Stimulated activated CD8-positive, alpha-beta memory T cell treated with anti-CD3 and anti-CD28 coated beads, Interleukin-4, amount 100 ng/mL, for 1 hour (primary cell): ENCODE measurements at places on chromosomes 6 and 20.

DNA sequence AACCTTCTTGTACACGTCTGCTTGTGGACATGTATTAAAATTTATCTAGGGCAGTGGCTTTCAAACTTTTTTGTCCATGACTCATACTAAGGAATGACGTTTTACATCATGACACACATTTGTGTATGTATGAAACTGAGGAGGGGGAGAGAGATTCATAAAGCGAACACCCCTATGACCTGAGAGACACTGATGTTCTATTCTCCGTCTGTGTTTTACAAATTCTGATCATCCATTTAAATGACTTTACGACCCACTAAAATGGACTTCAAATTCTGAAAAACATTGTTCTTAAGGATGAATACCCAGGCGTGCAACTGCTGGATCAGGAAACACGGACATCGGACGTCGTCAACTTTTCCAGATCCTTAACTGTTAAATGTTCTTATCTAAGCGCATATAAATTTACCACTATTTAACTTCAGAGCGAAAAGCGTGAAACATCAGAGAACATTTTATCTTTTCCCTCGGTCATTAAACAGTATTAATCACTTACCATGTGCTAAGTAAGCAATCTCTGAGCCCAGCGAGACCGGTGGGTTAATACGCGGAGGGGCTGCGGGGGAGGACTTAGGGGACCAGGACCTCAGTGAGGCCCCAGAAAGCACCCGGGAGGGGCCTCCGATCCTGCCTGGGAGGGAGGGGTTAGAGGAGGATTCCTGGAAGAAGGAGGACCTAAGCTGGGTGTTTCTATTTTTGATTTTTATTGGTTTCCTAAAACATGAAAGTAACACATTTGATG lies 1.2 kb downstream of the PLAGL1 start:
- DNase-seq, result no peak

GRCh38 chr20:40908309-40908708 lies 120.3 kb upstream of the TOP1 start:
- no peak for DNase-seq

- DNase-seq, result no peak
Observed at GRCh38 chr6:87012035-87012434, 74.7 kb downstream of the HTR1E start.

GRCh38 chr6:31096656-31097055 lies 15.7 kb downstream of the C6orf15 start:
- no peak for DNase-seq

DNA sequence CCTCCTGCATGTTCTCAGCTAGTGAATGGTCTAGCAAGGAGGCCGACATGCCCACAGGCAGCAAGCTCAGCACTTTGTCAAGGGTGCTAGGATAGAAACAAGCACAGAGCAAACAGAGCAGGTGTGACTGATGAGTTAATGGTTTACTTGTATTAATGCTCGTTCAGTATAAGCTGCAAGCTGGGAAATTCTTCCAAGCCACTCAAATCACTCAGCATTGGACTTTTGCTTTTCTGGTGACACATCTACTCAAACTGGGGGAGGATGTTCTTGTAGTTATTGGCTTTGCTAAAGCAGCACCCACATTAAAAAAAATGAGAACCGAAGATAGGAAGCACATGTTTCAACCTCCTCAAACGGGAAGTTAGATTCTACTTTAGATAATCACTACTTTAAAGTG lies 43.1 kb upstream of the NEDD9 start:
- no peak for DNase-seq

GRCh38 chr20:20823476-20823881 lies 111.0 kb upstream of the RALGAPA2 start:
- DNase-seq, result no peak

DNA sequence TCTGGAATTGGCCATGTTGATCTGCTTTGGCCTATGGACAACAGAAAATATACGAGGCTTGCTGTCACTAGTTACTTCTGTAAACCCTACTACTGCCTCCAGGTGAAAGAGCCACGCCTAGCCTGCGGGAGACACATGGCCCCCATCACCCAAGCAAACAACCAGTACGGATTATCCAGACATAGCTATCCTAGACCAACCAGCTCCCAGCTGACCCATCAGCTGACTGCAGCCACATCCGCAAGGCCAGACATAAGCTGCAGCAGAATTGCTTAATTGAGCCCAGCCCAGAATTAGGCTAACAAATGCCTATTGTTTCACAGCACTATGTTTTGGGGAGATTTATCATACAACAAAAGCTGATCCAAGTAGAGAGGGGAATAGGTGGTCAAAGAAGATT lies 13.5 kb downstream of the REV3L start:
- no peak for DNase-seq

- DNase-seq, result no peak
Observed at GRCh38 chr20:18477821-18478220, 10.6 kb downstream of the POLR3F start.

- DNase-seq, result no peak
Observed at GRCh38 chr6:134035823-134036296, 16.6 kb downstream of the SLC2A12 start.

- no peak for DNase-seq
Observed at GRCh38 chr6:29737707-29738630, 14.7 kb downstream of the HLA-F start.

GRCh38 chr6:167669870-167670802 lies 156.6 kb upstream of the AFDN start:
- no peak for DNase-seq

DNA sequence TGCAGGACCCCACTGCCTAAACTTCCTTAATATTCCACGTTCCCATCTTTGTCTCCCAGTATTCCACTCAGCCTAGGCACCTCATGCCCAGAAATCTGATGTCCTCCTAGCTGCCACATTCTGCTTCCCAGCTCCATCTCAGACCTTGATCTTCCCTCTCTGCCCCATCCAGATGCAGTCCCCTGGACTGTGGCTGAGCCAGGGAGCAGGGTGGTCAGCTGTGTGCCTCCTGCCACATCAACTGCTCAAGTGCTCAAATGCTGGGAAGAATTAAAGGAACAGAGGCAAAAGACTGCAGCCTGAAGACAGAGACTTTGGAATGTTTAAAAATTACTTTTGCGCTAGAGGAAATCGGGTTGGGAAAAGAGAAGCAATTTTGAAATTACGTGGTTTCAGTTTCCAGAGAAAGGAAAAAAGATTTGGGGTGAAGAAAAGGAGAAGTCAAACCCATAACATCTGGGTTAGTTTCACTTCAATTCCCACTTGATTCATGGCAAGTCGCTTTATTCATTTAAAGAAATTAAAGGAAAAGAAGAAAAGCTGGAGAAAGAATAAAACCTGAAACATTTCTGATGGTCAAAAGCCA lies 704.8 kb downstream of the PTPRT start:
- no peak for DNase-seq

DNA sequence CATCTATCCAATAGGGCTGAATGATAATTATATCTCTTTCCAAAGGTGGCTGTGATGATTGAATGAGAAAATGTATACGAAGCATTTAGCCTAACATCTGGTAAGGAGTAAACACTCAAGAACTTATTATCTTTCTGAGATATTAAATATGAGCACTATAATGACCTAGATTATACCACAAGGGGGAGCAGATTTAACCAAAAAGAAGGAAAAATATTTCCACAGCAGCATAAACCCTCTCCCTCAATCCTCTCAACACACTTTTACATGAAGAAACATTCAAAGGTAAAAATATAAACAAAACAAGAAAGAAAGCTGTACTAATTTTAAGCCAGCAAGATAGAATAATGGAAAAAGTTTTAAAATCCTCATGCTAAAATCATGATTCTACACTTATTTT lies 68.4 kb downstream of the SHPRH start:
- no peak for DNase-seq

DNA sequence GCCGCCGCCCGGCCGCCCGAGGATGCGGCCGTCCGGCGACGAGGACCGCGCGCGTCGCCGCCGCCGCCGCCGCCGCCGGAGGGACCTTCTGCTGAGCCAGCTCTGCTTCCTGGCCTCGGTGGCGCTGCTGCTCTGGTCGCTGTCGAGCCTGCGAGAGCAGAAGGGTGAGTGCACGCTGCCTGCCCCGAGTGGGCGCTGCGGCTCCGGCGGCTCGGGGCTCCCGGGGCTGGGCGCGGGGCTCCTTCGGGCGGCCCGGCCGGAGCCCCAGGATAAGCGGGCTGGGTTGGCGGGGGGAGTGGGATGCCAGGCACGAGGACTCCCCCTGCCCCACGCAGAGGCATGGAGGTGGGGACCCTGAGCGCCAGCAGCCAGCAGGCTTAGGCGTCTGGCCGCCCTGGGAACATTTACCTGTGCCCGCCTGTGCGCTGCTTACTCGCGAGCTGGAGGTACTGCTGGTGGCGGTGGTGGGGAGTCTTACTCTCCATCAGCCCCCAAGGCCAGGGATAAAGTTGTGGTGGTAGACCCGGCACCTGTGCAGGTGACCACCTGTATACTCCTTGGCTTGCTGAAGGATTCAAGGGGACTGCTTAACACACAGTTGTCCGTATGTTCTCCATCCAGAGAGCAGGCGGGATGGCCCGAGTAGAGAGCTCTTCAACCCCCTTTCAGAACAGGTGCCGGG lies 520 bp downstream of the SLC24A3 start:
- no peak for DNase-seq

DNA sequence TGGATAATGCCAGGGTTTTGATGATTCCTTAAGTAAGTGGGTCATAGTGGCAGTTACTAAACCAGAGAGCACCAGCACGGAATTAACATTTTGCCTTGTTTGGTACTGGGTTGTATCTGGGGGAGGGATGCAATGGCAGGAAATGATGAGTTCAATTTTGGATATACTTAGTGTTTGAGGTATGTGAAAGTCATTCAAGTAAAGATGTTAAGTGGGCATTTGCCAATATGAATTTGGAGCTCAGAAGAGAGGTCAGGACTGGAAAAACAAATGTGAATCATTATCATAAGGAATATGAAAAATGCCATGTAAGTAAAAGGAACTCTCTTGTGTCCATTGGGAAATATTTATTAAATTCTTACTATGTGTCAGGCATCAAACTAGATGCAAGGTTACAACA lies 6.2 kb downstream of the PXT1 start:
- DNase-seq, result no peak

- no peak for DNase-seq
Observed at GRCh38 chr6:10425975-10426780, 11.3 kb upstream of the TFAP2A start.

GRCh38 chr20:56859039-56859800 lies 230.1 kb downstream of the TFAP2C start:
- no peak for DNase-seq

- no peak for DNase-seq
Observed at GRCh38 chr20:45765307-45765875, 26.3 kb downstream of the WFDC3 start.

- no peak for DNase-seq
Observed at GRCh38 chr6:111842891-111843290, 30.4 kb downstream of the FYN start.

- no peak for DNase-seq
Observed at GRCh38 chr6:43759136-43759906, 10.7 kb upstream of the VEGFA start.

- DNase-seq, result no peak
Observed at GRCh38 chr20:53045941-53046340, 73.8 kb downstream of the TSHZ2 start.

DNA sequence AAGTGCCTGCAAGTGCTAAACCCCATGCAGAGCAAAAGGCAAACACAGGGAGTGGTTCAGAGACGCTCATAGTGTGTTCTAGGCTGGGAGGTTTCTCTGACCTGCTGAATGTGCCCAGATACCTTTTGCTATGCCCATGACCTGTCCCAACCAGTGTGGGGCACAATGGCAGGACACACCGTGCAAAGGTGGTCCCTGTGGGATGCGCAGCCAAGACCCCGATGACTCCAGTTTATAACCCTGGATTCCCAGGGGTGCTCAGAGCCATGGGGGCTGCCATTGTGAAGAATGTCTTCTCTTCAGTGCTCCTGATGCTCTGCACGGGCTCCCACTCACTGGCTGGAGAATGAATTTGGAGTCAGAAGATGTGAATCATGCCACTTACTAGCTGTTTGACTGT lies 2.2 kb upstream of the NINL start:
- no peak for DNase-seq

DNA sequence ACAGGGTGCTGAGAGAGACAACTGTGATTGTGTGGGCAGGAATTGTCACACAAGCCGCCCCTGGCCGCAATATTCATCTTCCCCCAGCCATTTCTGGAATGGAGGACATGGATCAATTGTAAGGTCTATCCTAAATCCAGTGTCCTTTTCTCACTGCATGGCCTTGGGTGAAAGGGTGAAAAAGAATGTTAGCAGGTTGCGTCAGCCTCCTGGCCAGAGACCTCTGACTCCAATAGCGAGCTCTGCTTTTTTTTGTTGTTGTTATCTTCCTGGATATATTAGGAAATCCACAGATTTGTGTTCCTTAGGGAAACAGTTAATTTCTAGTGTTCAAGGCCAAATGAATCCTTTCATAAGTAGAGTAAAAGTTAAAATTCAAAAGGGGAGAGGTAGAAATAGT lies 47.1 kb upstream of the CD83 start:
- no peak for DNase-seq

GRCh38 chr6:25872814-25873213 lies 1.2 kb downstream of the SLC17A3 start:
- DNase-seq, result no peak
